ENCODE measurements at places on chromosomes 5 and 9.

DNA sequence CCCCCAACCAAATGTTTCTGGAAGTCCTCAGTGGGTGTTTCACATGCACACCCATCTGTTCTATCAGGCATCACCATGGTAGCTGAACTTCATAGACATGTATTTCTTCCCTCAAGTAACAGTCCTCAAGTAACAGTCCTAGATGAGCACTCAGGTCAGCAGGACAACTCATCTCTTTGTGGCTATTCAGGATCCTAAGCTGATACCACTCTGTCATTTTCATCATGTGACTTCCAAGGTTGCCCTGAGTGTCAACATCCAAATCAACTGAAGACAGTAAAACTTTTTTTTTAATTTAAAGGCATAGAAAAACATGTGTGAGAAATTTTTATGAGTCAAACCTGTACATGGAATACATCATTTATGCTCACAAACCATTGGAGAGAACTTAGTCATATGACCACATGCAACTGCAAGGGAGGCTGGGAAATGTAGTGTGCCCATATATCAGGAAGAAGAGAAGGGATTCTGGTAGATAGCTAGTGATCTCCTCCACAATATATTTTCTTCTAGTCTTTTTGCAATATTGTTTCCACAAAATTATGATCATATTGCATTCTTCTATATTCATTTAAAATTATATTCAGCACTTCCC, 64.2 kb upstream of the FST start:
- no peak for DNase-seq

DNA sequence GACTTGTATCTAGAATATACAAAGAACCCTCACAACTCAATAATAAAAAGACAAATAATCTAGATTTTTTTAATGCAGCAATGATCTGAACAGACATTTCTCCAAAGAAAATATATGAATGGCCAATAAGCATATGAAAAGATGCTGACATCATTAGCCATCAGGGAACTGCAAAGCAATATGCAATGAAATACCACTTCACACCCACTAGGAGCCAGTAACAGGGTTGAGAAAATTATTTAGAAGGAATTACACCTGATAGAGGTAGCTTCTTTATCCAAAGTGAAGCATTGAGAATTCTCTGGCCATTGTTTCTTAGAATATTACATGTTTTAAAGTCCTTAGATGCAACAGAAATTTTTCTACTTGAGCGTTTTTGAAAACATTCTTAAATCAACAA, 316.9 kb downstream of the KCNN2 start:
- DNase-seq = no peak

- DNase-seq = no peak
These were observed 142.7 kb downstream of the PIP5K1B start for GRCh38 chr9:68847765-68848164.

DNA sequence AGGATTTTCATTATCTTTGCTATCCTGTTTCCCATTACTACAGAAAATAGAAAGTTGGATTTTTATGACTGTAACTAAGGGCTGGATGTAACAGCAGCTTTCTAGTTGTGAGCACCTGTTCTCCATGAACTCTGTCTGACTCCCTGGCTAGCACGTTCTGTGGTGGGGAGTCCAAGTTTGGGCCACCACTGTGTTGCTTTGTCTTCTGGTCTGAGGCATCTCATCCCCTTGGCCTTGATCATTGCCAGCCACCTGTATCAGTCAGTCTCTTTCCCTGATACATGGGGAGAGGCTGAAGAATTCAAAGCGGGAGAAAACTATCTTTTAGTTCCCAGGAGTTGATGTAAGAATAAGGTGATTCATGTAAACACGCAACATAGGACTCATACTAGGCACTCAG, 33.4 kb downstream of the WDR70 start:
- DNase-seq = no peak

- no peak for DNase-seq
These were observed 60.6 kb downstream of the GRIN3A start for GRCh38 chr9:101677861-101678260.

- no peak for DNase-seq
These were observed 1271.3 kb downstream of the EFNA5 start for GRCh38 chr5:106399391-106399790.

- DNase-seq = no peak
These were observed 112.9 kb upstream of the STC2 start for GRCh38 chr5:173441053-173441628.

- DNase-seq = no peak
These were observed 48.2 kb upstream of the GPR151 start for GRCh38 chr5:146564007-146564762.

- no peak for DNase-seq
These were observed 46.9 kb downstream of the ADAMTS19 start for GRCh38 chr5:129506950-129507349.

- DNase-seq = peak; percentile 48
These were observed 1.7 kb upstream of the POMT1 start for GRCh38 chr9:131500939-131501541.

DNA sequence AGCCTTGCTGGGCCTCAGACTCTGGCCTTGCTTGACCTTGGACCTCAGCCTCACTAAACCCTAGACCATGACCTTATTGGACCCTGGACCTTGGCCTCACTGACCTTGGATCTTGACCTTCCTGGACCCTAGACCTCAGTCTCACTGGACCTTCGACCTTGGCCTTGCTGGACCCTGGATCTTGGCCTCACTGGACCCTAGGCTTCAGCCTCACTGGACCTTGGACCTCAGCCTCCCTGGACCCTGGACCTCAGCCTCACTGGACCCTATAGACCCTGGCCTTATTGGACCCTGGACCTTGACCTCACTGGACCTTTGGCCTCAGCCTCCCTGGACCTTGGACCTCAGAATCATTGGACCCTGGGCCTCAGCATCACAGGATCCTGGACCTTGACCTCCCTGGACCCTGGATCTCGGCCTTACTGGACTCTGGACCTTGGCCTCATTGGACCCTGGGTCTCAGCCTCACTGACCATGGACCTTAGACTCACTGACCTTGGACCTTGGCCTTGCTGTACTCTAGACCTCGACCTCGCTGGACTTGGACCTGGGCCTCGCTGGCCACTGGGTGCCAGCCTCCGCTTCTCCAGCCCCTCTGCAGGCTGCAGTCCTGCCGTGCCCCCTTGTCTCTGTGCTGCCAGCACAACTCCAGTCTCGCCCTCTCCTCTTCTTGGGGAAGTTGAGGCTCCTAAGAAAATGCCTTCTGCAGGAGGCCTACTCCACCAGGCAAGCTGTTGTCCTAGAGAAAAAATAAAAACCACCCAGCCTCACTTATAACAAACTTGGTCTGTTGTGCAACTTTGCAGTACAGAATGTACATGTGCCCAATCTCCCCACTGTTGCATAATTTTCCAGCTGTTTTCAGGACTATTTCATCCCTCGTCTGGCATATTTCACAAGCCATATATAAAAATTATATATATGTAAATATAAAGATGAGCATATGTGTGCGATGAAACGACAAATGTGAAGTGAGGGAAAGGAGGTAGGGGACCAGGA, 11.0 kb upstream of the ADAMTS2 start:
- no peak for DNase-seq

DNA sequence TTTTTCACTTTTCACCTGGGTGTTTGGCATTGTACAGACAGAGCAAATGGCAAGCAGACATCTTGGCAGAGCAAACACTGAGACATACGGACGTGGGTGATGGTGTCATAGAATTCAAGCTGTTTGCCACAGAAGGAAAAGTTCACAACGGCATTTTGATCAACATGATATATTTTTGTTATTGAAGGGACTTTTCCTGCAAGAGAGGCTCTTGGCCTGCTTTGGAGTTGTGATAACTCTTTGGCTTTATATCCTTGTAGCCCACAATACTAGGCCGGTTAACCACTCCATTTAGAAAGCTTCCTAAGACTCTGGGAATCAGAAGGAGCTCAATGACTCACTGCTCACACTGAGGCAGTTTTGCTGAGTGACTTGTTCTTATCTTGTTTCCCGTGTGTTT, 1038.3 kb downstream of the TLE1 start:
- no peak for DNase-seq

GRCh38 chr5:10046676-10047075, 203.0 kb downstream of the ATPSCKMT start:
- DNase-seq = no peak
